ENCODE measurements at places on chromosomes 7 and 10.
A peak's percentile ranks its signal among the peaks of the same experiment; 100 is the strongest.

- DNase-seq: peak; percentile 46
These were observed 57.1 kb upstream of the ABLIM1 start for GRCh38 chr10:114715171-114715670.

GRCh38 chr10:121823993-121824463 is 103.8 kb downstream of the ATE1 start:
- peak; percentile 58 for DNase-seq

DNA sequence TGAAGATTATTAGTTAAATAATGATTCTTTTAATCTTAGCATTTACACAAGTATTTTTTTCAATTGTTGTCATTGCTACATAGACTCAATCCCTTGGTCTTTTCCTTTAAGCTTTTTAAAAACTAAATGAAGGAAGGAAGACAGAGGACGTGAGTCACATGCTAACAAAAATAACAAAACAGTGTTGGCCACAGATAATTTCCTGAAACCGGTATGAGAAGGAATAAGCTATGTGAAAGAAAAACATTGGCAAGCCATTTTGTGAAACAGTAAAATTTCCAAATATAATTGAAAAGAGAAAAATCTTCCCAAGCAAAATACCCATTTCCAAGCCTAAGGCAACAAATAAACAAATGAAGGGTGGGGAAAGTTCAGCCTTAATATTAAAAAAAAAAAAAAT is 223.0 kb downstream of the AHR start:
- peak; percentile 75 for DNase-seq

DNA sequence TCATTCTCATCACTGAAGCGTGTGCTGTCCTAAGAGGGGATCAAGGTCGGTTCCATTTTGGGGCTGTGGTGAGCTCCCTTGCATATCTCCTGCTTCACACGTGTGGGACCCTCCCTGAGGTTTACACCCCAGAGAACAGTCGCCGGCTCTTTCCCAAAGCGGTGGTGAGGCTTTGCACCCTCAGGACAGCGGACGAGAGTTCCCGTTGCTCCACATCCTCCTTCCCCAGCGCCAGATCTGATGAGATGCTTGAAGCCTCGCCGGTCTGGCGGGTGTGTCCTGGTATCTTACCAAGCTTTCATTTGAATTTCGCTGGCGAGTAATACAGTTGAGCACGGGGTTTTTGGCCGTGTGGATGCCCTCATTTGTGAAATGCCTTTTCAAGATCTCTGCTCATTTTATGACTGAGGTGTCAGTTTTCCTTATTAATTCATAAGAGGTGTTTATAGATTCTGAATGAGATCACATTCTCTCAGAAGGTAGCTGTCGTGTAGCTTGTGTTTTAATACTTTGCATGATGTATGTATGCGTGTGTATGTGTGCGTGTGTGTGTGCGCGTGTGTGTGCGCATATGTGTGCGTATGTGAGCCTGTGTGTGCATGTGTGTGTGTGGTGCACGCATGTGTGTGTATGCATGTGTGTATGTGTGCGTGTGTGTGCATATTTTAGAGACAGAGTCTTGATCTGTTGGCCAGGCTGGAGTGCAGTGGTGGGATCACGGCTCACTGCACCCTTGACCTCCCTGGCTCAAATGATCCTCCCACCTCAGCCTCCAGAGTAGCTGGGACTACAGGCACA is 30.7 kb downstream of the ELFN1 start:
- DNase-seq: no peak

DNA sequence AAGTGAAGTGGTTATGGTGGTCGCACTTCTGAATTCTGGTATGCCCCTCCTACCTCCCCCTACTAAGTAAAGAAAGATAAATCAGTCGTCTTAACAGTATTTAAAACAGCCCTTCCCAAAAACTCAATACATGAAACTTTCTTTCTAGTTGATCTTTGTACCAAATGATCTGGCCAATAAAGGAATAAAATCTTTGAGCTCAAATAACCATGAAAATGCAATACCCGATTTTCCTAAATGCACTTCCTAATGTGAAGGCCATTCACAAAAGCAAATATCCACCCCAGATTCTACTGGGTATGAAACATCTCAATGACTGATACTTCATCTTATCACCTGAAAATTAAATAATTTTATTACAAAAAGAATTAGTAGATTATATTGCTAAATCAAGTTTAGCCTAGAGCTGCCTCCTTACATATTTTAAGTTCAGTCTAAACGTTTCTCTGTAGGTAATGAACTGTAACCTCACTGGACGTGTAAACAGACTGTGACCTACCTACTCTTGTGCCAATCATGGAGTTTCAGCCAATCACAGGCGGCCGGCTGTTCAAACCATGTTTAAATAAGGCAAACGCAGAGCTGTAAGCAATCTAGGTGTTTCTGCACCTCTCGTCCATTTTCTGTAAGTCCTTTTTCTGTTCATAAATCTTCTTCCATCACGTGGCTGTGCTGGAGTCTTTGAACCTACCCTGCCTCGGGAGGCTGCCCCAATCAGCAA is 146.9 kb upstream of the AKR1E2 start:
- no peak for DNase-seq

DNA sequence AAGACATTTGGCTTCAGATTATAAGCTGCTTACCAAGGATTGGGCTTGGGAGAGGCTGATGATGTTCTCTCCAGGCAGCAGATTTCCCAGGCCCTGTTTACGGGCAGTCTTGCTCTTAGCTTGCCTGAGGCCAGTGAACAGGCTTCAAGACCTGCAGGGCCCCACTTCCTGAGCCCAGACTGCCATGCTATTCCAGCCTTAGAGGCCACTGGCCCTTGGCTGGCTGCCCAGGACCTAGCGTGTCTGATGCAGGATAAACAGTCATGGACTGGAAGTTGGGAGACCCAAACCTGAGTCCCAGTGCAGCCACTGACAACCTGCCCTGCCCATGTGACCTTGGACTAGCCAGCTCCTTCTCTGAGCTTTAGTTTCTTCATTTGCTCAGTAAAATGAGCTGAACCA is 2.9 kb downstream of the PRXL2A start:
- no peak for DNase-seq

DNA sequence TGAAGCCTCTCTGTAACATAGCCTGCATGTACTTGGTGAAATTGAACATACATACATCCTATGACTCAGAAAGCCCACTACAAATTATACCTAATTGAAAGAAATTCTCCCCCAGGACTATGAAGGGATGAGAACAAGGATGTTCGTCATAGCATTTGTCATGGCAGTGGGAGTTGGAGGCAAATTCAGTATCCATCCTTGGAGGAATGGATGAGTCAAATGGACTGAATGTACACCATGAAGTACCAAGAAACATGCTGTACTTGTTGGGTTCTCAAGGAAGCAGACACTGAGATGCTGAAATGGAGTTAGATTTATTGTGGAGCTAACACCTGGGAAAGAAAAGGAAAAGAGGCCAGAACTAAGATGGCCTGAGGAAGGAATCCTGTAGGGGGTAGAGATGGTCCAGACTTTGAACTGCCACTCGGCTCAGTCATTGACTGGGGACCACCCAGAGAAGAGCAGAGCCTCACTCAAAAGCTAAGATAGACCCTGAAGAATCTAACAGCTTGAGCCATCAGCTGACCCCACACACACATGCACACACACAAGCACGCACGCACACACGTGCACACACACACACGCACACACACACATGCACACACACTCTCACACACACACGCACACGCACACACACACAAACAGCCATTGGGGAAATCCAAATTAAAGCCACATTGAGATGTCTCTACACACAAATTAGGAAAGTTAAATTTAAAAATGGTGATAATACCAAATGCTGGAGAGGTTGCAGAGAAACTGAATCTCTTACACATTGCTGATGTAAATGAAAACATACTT is 22.3 kb downstream of the AOC1 start:
- no peak for DNase-seq

DNA sequence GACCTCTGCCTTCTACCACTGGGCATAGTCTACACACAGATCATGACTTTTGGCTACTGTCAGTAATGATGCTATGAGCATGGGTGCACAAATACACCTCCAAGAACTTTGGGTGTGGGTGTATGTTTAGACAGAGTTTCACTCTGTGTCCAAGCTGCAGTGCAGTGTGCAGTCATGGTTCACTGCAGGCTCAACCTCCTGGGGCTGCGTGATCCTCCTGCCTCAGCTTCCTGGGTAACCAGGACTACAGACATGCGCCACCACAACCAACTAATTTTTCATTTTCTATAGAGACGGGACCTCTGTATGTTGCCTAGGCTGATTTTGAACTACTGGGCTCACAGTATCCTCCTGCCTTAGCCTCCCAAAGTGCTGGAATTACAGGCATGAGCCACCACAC is 194.4 kb downstream of the NSUN6 start:
- DNase-seq: no peak

- DNase-seq: no peak
These were observed 21.4 kb downstream of the DENND2A start for GRCh38 chr7:140619176-140619575.

DNA sequence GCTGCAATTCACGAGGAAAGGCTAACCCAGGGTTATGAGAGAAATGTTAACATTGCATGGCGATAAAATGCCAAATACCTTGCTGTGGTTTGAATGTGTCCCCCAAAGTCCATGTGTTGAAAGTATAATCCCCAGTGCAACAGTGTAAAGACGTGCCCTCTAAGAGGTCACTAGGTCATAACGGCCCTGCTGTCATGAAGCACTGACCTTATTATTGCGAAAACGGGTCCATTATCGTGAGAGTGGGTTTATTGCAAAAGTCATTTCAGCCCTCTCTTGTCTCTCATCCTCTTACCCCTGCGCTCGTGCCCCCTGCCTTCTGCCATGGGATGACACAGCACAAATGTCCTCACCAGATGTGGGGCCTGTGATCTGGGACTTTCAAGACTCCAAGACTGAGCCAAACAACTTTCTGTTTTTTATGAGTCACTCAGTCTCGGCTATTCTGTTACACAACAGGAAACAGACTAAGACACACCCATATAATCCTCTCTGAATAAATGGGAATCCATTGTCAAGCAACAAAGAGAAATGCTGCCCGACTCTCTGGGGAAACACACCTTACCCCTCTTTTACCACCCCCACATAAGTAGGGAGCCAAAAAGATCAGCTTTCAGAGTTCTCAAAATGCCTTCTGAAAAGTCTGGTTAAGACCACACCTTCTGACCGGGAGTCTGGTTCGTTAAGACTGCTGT is 73.1 kb upstream of the UCN3 start:
- peak; percentile 63 for DNase-seq

DNA sequence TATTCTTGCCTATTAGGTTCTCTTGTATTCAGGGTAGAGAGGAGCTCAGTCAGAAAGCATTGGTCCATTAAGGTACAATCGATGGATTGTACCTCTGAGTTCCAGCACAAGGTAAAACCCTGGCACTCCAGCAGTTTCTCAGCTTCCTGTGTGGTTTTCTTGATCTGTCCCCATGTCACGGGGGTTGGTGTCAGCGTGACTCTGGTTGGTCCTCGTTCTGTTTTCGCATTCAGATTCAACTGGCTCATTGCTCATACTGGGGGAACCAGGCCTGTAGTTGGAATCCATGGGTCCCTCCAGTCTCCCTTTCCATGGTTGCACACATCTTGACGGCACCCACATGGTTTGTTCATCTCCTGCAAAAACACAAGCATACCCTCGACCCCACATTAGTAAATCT is 32.7 kb upstream of the RASGEF1A start:
- DNase-seq: no peak

DNA sequence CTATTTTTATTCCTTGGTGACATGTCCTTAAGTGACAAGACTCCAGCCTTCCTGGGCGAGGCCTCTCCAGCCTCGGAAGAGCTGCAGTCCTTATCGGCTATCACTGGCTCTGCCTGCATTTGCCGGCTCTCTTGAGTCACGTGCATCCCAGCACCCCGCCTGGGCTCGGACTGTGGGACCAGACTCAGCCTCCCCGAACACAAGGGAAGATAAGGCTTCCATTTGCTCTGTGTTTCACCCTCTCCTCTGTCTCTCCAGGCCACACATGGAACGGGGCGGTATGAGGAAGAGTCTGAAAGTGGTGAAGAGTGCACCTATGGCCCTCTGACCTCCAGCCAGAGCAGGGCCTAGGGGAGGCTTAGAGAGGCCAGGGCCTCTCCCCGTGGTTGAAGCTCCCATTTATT is 4.7 kb downstream of the GDF2 start:
- no peak for DNase-seq

DNA sequence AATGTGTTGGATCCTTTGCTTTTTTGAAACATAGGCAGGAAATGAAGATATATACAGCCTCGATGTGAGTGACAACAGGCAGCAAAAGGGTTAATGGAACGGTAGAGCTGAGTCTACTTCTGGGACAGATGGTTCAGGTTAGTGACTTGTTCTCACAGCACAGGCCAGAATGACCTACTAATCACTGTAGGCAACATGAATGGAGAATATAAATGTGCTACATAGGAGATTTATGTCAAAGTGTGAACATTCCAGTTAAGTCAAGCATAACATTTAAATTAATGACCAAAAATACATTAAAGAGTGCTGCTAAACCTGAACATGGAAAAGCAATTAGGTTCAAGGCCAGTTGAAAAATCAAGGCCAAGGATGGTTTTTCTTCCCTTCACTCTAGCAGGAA is 235.2 kb downstream of the POU6F2 start:
- DNase-seq: no peak

DNA sequence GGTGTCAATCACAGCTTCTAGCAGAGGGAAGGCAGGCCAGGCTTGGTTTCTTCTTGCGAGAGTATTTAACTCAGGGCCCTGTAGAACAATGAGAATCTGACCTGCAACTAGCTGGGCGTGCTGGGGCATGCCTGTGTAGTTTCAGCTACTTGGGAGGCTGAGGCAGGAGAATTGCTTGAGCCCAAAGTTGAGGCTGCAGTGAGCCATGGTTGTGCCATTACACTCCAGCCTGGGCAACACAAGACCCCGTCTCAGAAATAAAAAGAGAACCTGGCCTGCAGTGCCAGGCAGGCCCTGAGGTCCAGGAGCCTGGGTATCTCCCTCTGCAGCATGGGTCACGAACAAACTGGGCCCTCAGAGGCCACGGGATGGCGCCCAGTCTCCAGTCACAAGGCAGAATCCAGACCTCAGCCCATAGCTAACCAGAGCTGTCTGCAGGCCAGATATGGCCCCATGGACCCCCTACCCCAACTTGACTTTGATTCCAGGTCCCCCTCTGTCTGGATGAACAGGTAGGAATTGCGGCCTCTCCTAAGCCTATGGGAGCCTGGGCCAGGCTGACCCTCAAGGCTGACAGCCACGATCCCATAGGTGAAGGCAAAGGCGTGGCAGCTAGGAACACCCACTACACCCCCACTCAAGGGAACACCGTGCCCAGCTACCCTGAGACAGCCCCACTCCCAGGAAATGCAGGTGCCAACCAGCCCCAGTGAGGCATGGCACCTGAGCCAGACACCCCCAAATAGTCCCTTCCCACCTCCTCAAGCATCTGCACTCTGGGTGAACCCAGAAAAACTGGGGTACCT is 102.7 kb upstream of the TNRC18 start:
- no peak for DNase-seq

DNA sequence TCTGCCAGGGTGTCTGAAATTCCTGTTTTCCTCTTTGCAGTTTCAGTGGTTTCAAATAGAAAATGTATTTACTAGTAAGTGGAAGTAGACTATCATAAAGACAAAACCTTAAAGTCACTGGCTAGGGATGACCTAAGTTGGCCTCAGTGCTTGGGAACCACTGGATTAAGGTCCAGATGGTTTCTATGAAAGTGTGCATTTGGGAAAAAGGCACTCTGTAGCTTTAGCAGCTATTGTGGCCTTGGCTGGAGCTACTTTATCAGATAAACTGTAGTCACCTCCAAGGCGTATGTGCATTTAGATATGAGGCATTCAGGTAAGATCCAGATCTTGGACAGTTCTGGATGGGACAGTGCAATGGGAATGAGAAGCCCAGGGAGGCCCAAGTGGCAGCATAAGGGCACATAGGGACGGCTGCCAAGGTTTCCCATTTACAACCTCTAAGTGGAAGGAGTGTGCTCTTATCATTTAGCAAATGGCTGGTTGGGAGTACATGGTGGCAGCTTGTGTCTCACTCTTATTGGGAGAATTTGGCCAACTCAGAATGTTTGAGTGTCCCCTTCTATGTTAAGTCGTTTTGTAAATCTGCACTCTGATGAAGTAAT is 185.6 kb downstream of the LRMDA start:
- DNase-seq: no peak

All from stromal cell of bone marrow (primary cell).